ENCODE measurements at places on chromosomes 2 and 18.

GRCh38 chr18:49944663-49945062 lies 131.3 kb upstream of the ACAA2 start:
- no peak for DNase-seq

DNA sequence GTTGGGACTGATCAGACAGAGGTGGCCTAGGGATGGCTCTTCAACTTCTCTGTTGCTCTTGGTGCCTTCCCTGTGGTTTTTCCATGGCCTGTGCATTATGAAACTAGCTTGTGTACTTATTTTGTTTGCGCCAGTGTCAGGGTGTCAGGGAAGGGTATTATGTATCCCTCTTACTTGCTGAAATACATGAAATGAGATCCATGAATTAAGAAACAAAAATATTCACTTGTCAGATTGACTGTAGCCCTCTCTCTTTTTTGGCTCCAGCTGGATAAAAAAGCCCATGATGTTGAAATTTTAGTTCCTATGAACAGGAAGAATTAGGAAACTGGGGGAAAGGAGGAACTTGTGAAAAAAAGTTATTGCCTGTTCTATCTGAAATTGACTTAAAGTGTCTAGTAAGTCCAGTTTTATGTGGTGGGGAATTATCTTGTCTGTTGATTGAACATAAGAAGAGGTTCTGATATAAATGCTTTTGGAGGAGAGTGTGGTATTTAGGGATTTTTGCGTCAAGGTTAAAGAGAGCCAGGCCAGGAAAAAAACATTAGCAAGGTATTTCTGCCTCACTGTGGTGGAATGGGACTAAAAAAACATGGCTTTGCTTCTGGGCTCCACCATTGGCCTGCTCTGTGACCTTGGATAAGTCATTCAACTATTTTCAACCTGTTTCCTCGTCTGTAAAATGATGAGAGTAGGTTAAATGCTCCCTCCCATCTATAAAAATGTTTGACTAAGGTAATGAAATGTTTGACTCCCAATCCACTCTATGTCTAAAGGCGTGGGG lies 12.0 kb downstream of the UGP2 start:
- no peak for DNase-seq

- no peak for DNase-seq
These were observed 652.4 kb downstream of the SLC4A3 start for GRCh38 chr2:220279840-220280239.

DNA sequence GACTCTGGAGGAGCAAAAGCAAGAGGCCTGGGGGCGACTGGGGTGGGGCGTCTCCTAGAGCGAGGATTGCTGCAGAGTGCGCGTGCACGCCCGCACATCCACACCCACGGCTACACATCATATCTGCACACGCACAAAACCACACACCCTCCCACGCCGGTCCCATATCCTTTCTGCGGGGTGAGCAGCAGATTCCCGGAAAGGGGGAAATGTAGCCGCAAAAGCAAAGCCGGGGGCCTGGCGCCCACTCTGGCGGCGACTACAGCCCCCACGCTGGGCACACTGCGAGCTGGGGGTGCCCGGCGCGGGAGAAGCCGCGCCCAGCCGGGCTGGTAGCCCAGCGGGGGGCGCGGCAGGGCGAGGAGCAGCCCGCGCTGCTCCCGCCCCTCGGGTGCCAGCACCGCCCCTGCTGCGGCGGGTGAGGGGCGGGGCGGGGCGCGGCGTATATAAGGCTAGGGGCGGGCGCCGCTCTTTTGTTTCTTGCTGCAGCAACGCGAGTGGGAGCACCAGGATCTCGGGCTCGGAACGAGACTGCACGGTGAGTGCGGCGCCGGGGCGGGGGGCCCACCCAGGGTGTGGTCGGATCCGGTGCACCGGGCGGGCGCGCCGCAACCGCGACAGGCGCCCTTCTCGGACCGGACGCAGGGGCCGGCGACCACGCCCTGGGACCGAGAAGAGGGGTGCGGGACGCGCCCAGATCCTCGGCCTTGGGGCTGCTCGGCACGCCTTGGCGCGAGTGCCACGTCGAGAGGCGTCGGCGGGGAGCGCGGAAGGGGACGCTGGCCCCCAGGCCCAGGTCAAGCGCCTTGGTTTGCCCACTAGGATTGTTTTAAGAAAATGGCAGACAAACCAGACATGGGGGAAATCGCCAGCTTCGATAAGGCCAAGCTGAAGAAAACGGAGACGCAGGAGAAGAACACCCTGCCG lies at the start of gene TMSB10:
TMSB10 (plus strand) TSS at position 476 of the 927 bp plus-strand sequence.
- DNase-seq = peak; percentile 69

- DNase-seq = no peak
These were observed 123.1 kb downstream of the ARHGAP15 start for GRCh38 chr2:143252138-143252907.

All from stromal cell of bone marrow (primary cell).